NCI-H2171 treated with DMSO at 0.1 percent for 48 hours (cell line): ENCODE measurements at places on chromosomes 3 and 15.

DNA sequence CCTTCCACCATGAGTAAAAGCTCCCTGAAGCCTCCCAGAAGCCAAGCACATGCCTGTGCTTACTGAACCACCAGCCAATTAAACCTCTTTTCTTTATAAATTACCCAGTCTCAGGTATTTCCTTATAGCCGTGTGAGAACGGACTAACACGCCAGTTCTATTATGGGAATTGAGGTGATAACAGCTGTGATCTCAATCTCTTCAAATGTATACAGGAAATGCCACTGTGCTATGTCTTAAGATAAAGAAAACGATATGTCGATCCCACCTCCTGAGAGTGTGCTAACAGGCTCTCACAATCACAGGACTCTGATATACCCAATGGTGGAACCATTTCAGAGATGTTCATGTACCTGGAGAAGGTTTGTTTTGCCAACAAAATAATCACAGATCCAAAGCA lies 26.2 kb downstream of the CHSY1 start:
- no peak for DNase-seq

DNA sequence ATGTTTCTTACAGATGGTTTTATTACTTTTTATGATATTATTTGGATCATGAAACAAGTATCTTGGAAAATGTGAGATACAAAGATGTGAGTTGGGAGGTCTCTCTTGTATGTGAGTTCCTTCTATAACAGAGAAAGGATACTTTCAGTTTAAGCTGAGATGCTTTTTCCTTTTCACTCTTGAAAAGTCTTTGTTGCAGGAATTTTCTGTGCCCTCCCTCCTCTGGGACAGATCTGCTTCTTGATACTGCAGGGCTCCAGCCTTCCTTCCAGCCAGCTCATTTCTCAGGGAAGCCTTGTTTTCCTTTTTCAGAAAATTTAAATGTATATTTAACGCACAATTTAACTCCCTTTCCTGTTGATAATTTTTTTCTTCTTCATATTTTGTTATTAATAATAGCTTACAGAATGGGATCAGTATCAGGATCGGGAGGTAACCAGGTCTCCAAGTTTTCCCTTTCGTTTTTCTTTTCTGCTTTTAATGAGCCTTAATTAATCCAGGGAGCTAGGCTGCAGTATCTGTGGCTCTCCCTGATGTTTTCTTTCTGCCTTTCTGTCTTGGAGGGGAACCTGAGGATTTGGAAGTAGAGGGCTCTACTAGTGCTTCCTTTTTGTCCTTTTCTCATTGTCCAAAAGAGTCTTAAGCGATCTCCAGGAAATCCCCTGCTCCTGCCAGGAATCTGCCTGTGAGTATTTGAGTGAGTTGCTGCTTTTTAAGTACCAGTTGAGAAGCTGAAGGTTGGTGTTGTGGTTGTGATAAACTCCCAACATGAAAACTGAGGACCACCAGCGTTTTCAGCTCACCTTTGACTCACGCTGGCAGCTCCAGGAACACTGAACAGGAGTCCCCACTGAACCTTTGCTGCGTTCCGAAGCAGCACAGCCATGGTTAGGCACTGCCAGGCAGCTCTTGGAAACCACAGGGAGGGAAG lies 105.7 kb downstream of the IGF1R start:
- no peak for DNase-seq

- DNase-seq = no peak
Observed at GRCh38 chr3:131223373-131224289, 157.9 kb upstream of the NUDT16 start.

DNA sequence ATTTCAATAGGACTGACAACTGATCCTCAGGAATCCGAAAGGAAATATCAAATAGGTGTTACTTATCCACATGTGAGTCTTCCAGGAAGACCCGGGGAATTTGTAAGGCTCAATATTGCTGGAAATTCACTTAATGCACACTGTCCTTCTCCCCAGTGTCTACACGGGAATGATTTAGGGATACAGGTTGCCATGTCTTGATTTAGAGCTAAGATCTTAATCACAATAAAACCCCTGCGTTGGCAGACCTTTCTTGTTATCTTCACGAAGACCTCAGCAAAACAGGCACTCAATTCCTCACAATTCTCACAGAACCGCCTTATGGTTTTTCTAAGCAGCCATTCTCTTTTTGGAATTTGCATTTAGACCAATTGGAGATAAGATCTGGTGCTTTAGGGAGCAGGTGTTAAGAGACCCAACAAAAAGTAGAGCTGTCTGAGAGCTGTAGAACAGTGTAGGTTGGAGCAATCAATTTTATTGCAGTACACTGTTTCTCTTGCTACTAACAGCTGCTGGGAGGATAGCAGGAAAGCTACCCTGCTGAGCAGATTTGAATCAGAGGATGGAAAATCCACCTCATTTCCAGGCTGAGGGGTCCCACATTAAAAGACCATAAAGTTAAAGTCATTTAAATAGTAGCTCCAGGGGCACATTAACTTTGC lies 925.7 kb downstream of the EPHA3 start:
- DNase-seq = no peak

DNA sequence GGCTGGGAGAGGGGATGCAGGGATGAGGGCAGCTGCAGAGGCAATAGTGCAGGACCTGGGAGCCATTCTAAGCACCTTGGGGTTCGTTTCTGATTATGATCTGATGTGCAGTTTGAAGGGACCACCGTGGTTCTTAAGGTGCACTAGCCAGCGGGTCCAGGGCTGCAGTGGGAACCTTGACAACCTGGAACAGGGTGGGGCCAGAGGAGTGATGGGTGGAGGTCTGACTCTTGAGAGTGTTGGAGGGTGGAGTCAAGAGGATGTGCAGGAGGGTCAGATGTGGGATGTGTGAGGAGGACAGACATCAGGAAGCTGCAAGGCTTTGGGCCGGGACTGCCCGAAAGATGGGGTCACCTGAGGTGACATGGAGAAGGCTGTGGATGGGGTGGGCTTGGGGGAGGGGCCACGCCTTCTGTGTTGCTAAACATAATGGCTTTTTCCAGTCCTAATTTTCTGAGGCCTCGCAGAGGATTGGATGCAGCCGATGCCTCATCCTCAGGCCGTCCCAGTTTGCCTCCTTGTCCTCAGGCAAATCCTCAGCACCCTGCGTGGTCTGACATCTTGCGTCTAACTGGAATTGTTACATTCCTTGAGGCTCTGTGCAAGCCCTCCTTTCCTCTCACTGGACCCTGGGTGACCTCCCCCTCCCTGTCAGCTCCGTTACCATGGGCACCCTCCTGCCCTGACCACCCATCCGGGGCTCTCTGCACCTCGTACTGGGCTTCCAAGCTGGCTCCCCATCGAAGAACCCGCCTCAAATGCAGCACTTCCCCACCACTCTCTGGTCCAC lies 61.4 kb upstream of the TRPM1 start:
- DNase-seq = no peak

DNA sequence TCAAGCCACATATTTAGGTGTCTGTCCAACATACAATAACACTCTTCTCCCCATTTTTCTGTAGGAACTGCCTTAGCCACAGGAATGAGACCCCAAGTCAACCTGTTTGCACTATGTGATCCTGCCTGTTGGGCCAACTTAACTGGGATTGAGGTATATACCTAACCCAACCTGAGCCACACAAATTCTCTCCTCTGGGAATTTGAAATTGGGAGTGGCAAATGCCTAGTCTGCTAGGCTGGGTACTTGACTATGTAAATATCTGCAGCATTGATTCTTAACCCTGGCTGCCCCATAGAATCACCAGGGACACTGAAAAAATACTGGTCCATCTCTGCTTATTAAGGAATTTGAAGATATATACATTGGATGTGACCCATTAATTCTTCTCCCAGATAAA lies 35.2 kb upstream of the TNIK start:
- no peak for DNase-seq

DNA sequence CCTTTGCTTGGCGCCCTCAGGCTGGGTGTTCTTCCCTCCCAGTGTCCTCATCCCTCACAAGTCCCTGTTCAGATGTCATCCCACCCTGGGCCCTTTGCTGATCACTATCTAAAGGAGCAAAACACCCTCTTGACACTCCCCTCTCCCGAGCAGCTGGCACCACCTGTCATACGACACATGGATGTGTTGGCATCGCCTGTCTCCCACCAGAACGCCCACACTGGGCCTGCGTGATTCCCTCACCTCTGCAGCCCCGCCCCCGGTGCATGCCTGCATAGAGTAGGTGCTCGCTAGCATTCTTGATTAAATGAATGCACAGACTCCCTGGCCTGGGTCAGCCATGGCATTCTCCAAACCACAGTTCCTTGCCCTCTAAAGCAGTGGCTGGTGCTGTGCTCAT lies 75.8 kb downstream of the DNAJB8 start:
- peak; percentile 91 for DNase-seq

- DNase-seq = no peak
Observed at GRCh38 chr3:32434206-32434605, 42.6 kb downstream of the CMTM7 start.

DNA sequence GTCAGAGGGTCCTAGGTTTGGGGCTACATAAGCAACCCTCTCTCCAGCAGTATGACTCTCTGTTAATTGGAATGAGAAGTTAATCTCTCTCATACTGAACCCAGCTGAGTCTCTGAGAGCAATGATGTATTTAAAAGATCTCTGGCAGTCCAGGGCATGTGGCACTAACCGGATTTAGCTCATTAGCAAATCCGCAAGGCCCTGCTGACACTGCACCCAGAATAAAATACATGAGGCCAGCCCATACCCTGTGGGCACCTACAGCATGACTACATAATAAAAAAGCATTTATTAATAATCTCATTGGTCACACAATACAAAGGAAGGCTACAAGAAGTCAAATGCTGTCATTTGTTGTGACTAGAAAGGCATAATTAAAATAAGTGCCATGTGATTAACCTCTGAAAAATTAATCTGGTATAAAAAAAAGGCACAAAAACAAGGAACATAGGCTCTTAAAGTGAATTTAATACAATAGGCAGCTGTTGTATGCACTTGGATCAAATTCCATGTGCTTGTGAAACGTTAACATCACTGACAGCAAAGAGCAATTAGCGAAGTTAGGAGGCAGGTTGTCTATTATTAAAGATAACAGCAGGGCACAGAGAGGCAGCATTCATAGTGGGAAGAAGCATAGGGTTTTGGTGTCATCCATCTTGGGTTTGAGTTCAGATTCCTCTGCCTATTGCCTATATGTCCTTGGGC lies 381.2 kb downstream of the WDR72 start:
- peak; percentile 58 for DNase-seq

GRCh38 chr3:129992781-129993180 lies 18.3 kb downstream of the TRH start:
- no peak for DNase-seq

DNA sequence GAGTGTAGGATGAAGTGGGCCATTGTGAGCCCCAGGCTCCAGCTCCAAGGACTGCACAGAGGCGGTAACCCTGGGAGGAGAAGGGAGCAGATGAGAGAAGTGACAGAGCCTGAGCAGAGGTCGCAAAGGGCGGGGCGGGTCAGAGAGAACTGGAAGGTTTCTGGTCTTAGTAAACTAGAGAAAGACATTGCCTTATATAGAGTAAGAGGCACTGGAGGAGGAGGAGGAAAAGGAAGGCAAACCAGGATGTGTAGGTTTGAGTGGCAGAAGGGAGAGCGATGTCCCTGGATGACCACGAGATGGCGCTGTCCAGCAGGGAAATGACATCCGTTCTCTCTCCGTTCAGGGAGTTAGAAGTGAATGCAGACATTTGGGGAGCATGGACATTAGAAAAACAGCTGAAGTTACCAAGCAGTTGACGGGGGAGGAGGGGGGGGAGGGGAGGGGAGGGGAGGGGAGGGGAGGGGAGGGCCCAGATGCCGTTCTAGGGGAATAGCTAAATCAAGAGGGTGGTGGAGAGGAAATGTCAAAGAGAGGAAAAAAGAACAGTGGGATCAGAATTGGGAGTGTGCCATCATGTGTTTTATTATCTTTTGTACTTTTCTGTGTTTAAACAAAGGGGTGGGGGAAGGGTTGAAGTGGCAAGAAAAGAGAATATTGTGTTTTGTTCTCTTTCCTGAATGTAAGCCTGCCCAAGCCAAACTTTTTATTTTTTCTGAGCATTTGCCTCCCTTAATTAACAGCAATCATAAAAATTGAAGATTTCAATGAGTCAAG lies 48.8 kb downstream of the STARD5 start:
- peak; percentile 79 for DNase-seq

- no peak for DNase-seq
Observed at GRCh38 chr3:160287666-160288065, 62.4 kb downstream of the C3orf80 start.

DNA sequence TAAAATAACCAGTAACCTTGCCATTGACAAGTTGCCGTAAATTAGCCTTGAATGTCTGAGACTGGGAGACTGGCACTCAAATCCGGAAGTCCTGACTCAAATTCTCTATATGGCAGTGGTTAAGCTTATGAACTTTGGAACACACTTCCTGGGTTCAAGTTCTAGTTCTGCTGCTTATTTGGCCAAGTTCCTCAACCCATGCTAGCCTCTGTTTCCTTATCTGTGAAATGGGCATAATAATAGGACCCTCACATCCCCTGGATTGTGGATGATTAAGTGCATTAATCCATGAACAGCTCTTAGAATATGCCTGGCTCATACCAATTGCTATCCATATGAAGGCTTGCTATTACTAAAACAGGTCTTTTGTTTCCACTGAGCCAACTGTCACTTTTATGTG lies 311.5 kb downstream of the EDEM1 start:
- DNase-seq = no peak

DNA sequence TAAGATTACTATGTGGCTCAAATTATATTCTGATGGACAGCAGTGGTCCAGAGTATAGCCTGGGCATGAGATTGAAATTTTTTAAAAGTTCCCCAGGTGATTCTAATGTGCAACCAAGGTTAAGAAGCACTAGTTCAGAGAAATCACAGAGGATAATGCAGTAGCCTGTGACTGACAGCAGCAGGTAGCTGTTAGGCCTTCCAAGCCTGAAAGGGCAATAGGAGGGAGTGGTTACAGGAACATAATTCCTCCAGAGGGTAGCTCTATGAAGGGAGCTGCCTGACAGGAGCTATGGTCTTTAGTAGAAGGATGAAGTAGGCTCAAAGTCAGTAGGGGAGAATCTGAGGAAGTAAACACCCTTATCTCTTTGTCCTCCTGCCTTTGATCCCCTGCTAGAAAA lies 342.9 kb upstream of the PPP2R3A start:
- DNase-seq = no peak

DNA sequence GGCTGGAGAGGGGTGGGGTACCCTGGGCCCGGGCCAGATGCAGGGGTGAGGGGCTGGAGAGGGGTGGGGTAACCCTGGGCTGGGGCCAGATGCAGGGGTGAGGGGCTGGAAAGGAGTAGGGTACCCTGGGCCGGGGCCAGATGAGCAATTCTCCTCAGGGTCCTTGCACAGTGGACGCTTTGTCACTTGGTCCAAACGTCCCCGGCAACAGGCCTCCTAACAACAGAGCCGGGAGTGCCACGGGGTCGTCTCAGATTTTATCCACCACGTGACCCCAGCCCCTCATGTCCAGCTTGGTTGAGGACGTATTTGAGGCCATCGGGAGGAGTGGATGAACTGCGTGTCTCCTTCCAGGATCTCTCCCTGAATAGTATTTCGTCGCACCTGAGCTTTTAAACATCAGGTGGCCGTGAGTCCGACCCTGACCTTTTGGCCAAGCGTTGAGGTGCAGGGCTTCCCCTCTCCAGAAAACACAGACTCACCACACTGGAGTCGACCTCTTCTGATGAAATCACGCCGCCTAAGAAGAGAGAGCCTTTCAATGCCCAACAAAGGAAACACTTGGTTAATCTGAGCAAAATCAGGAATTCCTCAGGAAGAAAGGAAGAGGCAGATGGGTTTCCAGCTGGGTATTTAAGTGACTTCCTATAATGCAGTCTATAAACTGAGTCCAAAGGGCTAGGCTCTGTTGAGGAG lies 12.8 kb upstream of the LRRC15 start:
- no peak for DNase-seq
